ENCODE measurements at places on chromosomes 13 and 19. TPM values are rescaled to one million over a fixed set of nuclear protein-coding genes. Genes with fewer than 3 reads are reported as not detected.

DNA sequence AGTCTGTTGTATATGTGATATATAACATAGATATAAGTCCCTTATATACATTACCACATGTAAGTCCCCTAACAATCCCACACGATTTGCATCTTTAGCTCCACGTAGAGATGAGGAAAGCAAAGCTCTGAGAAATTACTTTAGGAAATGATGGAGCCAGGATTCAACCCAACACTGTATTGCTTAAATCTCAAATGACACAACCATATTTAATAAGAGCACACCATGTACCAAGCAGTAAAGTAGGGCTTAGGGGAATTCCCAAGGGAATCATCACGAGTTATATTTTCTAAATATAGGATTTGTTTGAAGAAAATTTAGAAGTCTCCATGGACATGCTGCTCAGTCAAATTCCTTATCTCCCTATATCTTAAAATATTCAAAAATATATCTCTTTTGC is 61.3 kb upstream of the POMP start:
- DNase-seq, result no peak
- H3K4me1 ChIP-seq, result no peaks in the 10 kb centered on the region

DNA sequence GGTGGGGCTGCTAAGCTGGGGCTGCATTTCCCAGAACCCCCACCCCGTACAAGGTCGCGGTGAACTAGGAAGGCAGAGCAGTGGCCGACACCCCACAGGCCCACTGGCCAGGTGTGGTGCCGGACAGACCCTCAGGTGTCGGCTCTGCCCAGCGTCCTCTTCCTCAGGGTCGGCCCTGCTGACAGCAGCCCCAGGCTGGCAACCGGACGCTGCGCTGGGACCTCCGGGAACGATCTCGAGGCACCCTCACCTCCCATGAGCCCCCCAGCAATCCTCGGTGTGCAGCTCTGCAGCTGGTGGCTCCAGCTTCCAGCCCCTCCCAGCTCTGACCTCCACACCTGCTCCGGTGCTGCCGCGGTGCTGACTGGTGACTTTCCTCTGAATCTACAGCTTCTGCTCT is 142.9 kb upstream of the SPACA7 start:
- H3K27me3 ChIP-seq, result peaks cover 8% of the 10 kb centered on the region
- DNase-seq, result no peak
- H3K4me3 ChIP-seq, result no peak overlapping the region
- no peaks in the 10 kb centered on the region for H3K4me1 ChIP-seq

The CIC gene
- total RNA-seq, result 115 TPM

The ZNF573 gene
- 6.2 TPM for total RNA-seq
